ENCODE measurements at places on chromosomes 13 and 19.

DNA sequence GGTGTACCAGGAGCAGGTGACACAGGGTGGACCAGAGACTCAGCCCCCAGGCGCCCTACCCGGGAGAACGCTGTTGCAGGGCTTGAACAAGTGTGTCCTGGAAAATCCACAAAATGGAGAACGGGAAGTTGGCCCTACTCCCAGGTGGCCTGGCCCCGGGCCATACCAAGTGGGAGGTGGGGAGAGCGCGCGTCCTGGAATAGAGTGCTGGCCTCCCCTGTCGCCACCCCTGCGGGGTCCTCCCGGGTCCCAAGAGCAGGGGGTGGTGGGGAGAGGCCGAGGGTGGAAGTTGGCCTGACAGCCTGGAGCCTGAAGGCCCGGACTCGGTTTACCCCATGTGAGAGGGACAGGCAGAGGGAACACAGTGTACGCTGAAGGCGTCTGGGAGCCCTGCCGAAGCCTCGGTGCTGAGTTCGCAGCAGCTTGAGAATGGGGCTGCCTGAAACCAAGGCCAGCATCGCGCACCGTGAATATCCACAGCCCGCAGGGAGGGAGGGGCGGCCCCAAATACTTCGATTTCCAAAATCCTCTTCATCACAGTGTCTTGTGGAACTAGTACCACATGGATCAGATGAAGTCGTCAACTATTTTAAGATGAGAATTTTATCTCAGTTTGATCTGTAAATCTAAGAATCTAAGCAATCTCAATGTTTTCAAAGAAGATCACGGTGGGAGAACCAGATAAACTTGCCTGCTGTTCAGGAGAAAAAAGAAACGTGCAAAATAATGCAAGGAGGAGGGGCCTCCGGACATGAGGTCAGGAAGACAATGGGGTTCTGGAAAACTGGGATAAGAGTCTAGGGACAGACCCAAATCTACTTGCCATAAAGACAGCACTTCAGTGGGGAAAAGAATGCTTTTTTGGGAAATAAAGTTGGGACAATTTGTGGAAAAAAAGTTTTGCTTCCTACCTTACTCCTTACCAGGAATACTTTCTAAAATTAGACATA, 10.4 kb upstream of the KLF16 start:
- DNase-seq: peak; percentile 70

DNA sequence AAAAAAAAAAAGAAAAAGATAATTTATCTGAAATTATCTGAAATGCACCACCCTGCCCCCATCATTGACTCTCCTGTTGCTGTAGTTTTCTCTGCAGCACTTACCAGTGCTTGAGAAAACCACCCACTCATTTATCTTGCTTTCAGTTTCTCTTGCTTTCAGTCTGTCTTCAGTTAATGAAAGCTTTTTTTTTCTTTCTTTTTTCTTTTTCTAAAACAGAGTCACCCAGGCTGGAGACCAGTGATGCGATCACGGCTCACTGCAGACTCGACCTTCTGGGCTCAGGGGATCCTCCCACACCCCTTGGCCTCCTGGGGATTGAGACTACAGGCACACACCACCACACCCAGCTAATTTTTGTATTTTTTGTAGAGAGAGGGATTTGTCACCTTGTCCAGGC, 4.3 kb upstream of the ACP5 start:
- DNase-seq: no peak

DNA sequence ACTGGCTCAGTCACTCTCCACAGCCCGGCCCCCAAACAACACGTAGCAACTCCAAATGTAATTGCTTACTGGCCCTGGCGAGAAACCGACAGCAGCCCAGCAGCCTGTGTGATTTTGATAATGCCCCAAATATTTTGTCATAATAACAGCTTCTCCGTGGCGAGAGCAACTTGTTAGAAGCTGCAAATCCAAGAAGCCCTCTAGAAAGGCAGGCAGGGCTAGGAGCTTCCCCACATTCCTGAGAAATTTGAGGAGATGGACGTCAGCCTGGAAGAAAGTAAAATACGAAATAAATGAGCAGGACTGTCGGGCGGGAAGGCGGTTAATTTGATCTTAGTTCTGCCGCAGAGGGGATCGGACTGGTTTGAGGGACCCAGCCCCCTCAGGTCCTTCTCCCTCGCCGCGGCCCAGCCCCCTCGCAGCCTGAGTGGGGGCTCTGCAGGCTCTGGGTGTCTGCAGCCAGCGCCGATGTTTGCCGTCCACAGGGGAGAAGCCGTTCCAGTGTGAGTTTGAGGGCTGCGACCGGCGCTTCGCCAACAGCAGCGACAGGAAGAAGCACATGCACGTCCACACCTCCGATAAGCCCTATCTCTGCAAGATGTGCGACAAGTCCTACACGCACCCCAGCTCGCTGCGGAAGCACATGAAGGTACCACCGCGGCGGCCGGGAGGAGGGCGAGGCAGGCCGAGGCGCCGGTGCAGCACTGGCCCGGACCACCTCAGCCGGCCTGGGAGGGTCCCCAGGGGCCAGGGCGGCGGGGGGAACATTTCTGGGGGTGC, 3.1 kb downstream of the ZIC2 start:
- DNase-seq: no peak

GRCh38 chr13:71773531-71773930, 93.5 kb downstream of the DACH1 start:
- DNase-seq: no peak

- DNase-seq: no peak
Measured at GRCh38 chr13:31739226-31739625, at the start of gene RXFP2. Gene RXFP2 (plus strand): TSS chr13:31739526. CDS start chr13:31739613, 87 bp downstream.

DNA sequence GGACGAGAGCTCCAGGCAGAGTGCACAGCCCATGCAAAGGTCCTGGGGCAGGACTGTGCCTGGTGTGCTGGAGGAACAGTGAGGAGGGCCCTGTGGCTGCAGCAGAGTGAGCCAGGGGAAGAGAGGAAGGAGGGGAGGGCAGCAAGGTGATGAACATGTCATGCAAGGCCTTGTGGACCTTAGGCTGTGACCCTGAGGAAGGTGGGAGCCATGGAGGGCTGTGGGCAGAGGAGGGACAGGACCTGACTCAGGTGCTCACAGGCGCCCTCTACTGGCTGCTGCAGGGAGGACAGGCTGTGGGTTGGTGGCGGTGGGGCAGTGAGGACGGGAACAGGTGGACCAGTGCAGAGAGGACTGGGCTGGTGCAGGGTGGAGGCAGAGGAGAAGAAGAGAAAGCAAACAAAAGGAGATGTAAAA, 170.3 kb downstream of the PTPRS start:
- no peak for DNase-seq

GRCh38 chr19:14540741-14541525, 11.5 kb downstream of the TECR start:
- DNase-seq: no peak

GRCh38 chr13:34967851-34968562, 25.9 kb downstream of the NBEA start:
- no peak for DNase-seq

GRCh38 chr19:54439174-54439851, 9.7 kb upstream of the LENG8 start:
- peak; percentile 84 for DNase-seq

GRCh38 chr19:11033251-11033650, 56.0 kb upstream of the LDLR start:
- no peak for DNase-seq

- peak; percentile 67 for DNase-seq
Measured at GRCh38 chr13:33452873-33453517, 167.4 kb upstream of the STARD13 start.

- DNase-seq: no peak
Measured at GRCh38 chr19:1811472-1811894, 593 bp downstream of the ATP8B3 start.

DNA sequence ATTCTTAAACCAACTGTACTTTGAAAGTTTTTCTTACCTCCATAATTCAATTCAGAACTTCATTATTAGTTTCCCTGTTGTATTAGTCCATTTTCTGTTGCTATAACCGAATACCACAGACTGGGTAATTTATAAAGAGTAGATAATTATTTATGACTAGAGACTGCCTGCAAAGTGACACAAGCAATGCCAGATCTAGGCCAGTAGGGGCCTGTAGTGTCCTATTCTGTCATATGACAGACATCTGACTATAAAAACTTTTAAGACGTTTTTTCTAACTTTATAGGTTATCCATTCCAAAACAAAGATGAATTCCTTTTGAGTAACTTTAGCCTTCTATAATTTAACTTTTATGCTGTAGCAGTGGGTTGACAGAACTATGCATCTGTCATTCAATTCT, 2783.8 kb downstream of the PCDH9 start:
- no peak for DNase-seq
